Adipose tissue (tissue), 3 donors: ENCODE measurements at places on chromosomes 6 and 20. TPM values are rescaled to one million over a fixed set of nuclear protein-coding genes. Genes with fewer than 3 reads are reported as not detected.

KHDRBS2 gene
- not detected for polyA plus RNA-seq

MCHR2 gene
- polyA plus RNA-seq: not detected

TFAP2B gene
- not detected for polyA plus RNA-seq

BTNL2 gene
- polyA plus RNA-seq: not detected

PPARD gene
- polyA plus RNA-seq: 14.3 TPM

ESR1 gene
- 0.16 TPM for polyA plus RNA-seq

MUC22 gene
- not detected for polyA plus RNA-seq

MARCKS gene
- polyA plus RNA-seq: 35.2 TPM

ADGRF4 gene
- 0.04 TPM for polyA plus RNA-seq

MBOAT1 gene
- 2.6 TPM for polyA plus RNA-seq

SLC44A4 gene
- polyA plus RNA-seq: 1.3 TPM

ANKRD66 gene
- not detected for polyA plus RNA-seq

TRAPPC3L gene
- polyA plus RNA-seq: 0.45 TPM

OR14J1 gene
- polyA plus RNA-seq: not detected

TFAP2C gene
- polyA plus RNA-seq: 1.3 TPM

COL12A1 gene
- polyA plus RNA-seq: 55.7 TPM

TMEM244 gene
- not detected for polyA plus RNA-seq

TPX2 gene
- 0.90 TPM for polyA plus RNA-seq

ZNF311 gene
- 0.61 TPM for polyA plus RNA-seq

LY86 gene
- polyA plus RNA-seq: 0.28 TPM

ULBP2 gene
- polyA plus RNA-seq: not detected

TNNC2 gene
- 3.0 TPM for polyA plus RNA-seq

PPP1R3G gene
- polyA plus RNA-seq: 0.22 TPM

COL9A1 gene
- not detected for polyA plus RNA-seq

UBE2V1 gene
- polyA plus RNA-seq: 45.8 TPM
